Spinal cord (tissue), 10 donors: ENCODE measurements at places on chromosomes 3 and 15.

- no peak for DNase-seq
Measured at GRCh38 chr15:52483707-52484106, 45.0 kb downstream of the MYO5A start.

GRCh38 chr3:6860149-6860953 lies 564 bp upstream of the GRM7 start:
- peak; percentile 49 for DNase-seq

GRCh38 chr3:64627471-64628321 lies 60.1 kb downstream of the ADAMTS9 start:
- DNase-seq = no peak

DNA sequence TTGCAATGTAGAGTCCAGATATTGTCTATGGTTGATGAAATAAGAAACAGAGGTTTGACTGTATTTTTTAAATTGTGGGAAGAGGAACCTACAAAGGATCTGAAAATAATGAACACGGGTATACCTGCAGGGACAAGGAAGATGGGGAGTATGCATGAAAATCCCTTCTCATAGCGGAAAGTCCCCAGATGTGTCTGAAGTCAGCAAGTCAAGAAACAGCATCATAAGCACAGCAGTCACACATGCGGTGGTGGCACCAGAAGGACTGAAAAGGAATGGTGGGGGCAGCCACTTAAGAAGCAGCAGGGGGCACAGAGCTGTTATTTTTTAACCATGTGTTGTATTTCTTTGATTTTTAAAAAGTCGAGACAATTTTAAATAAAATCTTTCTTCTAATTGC lies 4.7 kb downstream of the MRPS11 start:
- DNase-seq = no peak

DNA sequence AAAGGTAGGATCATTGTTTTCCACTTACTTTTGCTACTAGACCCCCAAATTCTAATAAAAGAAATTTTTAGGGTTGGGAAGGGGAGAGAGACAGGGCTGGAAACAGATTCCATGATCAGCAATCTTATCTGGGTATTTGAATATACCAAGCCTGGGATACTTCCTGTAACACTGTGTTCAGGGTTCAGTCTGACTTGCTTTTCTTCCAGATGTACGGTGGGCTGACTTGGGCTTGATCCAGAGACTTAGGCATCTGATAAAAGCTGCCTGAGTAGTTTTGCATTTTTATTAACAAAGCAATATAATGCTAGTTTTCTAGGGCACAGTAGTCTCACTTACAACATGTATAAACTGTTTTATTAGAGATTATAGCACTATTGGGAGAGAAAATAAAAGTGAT lies 49.2 kb downstream of the KCNMB2 start:
- peak; percentile 15 for DNase-seq

DNA sequence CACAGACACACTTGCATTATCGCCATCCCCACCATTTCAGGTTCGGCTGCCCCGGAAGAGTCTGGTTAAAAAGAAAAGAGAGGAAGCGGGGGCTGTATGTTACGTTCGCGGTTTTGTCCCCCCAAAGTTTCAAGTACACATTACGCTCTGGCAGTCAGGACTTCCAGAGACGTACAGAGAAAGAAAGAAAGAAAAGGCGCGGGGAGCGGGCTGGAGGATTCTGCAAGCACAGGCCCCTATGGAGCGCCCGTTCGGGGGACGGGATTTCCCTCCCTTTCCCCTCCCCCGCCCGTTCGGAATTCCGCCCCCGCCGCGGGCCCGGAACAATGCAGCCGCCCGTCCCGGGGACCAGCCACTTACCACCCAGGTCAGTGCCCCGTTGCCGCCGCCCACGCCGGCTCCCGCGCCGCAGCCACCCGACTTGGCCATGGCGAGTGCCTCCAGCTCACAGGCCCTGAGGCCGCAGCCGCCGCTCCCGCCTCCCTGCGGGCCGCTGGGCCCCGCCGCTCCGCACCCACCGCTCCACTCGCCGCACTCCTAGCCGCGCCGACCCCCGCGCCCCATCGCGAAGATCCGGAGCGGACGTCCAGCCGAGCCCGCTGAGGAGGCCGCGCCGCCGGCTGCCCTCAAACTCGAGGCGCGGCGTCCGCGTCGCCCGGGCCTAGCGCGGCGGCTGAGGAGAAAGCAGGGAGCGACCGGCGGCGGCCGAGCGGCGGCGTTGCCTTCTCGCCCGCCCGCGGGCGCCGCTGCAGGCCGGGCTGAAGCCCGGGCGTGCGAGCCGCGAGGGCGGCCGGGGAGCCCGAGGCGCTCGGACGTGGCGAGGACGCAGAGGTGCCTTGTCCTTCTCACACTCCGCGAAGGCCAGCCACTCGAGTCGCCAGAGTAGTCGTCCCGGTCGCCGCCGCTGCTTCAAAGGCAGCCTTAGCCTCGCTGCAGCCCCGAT lies 567 bp downstream of the TOP2B start:
- DNase-seq = peak; percentile 81

GRCh38 chr3:148736086-148736485 lies 38.4 kb downstream of the AGTR1 start:
- DNase-seq = no peak

DNA sequence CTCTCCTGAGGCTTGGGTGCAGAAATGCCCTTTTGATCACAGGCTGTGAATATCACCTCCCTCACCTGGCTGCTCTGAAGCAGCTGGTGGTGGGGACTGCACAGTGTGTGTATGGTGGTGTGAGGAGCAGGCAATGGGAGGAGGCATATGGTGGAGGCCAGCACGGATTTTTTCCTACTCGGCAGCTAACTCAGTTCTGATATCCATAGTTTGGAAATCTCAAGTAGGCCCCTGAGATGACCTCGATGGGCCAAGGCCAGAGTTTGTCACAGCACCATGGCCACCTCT lies 21.3 kb upstream of the CXCR6 start:
- no peak for DNase-seq

DNA sequence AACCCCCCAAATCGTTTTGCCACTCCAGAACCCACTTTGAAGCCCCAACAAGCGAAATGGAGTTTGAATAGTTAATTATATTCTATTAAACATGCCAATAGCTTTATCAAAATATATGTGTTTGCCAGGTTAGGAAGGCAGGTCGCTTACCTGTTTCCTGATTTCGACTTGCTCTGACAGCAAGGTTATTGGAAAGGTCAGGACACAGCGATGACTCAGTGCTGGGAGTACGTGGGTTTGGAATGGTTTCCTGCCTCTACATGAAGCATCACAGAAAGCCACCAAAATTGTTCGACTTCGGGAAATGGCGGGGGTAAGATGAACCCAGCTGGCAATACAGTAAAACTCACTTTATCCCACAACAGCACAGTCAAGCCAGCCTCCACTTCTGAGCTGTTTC lies 135.6 kb upstream of the ABI3BP start:
- DNase-seq = no peak

DNA sequence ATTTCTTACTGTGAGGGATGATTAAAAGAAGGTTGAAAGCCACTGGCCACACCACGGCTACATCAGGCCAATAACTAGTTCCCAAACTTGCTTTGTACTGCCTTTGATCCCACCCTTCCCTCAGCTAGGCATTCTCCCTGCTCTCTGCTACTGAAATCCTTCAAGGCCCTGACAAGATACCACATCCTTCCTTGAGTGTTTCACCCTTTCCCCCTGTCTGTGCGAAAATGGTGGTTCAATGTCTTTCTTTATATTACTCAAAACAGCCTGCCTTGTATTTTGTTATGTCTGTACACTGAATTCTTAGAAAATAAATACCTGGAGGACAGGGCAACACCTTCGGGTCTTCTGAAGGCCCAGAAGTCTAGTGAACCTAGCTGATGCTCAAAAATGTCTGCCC lies 932 bp upstream of the VPS8 start:
- DNase-seq = no peak

DNA sequence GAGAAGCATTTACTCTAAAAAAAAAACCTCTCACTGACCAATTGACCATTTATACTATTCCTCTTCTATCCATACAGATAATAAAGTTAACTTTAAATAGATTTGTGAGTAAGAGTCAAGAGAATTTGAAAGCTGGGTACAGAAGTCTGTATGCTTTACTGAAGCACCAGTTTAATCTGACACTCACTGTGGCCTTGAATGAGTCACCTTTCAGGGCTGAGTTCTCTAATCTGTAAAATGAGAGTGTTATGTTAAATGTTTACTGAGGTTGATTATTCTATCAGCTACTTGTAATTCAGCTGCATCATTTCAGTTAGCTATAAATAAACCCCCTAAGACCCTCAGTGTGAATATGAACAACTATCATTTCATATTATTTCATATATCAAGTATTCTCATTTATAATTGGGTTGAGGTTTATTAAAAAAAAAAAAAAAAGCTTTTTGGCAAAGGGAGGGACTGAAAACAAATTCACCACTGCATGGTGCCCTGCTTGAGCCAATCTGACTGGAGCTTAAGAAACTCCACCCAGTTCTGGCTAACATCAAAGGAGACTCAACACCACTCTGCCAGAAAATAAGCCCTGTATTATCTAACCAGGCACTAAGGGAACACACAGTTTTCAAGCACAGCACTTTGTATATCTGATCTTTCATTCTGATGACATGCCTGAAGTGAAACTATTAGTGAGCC lies 2.8 kb downstream of the MAP4 start:
- no peak for DNase-seq

GRCh38 chr15:74655424-74655823 lies 39.8 kb downstream of the CLK3 start:
- no peak for DNase-seq

GRCh38 chr3:106707347-106707746 lies 669.9 kb upstream of the CCDC54 start:
- DNase-seq = no peak

- no peak for DNase-seq
Measured at GRCh38 chr15:93882141-93882540, 349.2 kb upstream of the MCTP2 start.

DNA sequence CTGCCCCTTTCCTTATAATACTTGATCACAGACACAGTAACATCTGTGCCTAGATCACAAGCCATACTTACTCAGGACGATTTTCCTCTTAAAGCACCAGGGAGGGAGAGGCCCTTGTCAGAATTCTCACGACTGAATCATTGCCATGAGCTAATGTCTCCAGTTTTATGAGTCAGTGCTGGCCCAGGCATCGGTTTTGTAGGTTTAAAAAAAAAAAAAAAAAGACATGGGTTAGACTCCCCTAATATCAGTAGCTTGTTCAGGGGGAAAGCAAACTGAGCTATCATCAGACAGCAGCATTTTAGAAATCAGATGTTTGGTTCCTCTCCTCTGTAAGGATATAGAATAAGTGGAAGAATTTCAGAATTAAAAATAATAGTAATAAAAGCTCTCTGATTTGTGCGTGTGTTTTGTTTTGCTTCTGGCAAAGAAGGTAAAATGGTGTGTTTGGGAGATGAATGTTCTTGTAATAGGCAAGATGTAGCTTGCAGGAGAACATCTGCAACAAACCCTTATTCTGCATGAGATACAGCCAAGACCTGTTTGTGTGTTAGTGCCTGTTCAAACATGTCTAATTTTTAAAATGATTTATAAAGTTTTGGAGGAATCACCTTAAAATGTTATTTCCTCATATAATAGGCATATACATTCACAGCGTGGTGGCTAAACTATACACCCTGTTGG lies 193.6 kb downstream of the TP63 start:
- peak; percentile 17 for DNase-seq

- DNase-seq = no peak
Measured at GRCh38 chr3:23653647-23654525, 151.9 kb upstream of the UBE2E1 start.

DNA sequence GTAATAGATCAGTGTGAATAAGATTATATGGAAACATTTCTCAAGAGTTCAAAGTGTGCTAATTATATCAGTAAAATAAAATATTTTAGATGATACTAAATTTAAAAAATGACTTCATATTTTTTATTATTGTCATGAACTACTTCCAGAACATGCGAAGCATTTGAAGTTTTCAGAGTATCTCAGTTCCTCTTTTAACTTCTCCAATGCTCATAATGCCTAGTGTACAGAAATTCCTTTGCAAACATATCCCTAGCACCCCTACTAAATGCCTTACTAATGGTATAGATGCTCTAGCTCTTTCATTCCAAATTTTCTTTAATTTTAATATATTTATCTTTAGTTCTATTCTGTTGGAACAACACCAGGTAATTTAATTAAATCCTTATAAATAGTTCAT lies 580.4 kb downstream of the CADM2 start:
- no peak for DNase-seq

DNA sequence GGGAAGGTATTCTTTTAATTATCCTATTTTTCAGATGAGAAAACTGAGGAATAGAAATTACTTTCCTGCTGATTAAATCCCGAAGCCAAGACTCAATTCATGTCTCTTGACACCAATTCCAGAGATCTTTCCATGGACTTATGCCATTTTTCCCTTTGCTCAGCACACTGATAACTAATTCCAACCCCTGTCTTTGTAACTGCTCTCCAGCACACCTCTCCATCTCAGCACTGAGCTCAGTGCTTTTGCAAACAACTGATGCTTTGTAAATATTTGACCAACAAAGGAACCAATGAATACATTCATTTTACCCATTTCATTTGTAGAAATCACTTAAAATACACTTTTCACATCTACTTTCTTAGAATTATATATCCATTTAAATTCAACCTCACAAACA lies 249.1 kb downstream of the IL5RA start:
- DNase-seq = no peak

- DNase-seq = no peak
Measured at GRCh38 chr3:71485896-71486295, 97.6 kb downstream of the FOXP1 start.

GRCh38 chr3:55329849-55330248 lies 157.3 kb downstream of the WNT5A start:
- DNase-seq = no peak

DNA sequence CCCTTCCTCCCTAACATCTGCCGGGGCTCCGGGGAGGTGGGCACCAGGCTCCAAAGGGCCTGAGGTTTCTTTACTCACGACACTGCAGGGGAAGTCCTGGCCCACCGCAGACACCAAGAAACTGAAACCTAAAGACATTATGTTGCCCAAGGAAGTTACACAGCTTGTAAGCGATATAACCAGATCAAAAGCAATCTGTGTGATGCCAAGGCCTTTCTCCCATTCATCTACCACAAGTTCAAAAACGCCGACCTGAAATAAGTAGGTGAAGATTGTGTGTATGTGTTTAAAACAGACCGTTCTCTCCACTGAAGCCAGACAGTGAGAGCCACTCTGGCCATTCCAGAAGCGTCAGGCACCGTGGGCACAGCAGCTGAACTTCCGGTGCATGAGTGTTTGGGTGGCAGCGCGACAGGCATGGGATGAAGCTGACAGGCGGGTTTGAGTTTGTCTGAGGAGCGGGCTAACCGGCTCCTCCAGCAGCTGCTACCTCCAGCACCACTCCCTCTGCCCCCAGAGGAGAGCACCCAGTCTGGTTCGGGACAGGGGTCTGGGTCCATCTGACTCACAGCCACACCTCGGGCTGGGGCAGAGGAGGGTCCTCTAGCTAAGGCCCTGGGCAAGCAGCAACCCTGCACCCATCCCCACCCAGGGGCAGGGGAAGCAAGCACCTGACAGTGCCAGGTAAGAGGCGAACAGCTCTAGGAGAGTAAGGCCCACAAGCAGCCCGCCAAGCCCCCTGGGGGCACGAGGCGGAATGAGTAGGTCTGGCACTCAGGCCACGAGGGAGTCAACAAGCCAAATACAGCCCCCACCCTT lies 1.3 kb downstream of the TNK2 start:
- no peak for DNase-seq
